GM13976 (cell line): ENCODE measurements at places on chromosomes 2 and 18.
A peak's percentile ranks its signal among the peaks of the same experiment; 100 is the strongest.

DNA sequence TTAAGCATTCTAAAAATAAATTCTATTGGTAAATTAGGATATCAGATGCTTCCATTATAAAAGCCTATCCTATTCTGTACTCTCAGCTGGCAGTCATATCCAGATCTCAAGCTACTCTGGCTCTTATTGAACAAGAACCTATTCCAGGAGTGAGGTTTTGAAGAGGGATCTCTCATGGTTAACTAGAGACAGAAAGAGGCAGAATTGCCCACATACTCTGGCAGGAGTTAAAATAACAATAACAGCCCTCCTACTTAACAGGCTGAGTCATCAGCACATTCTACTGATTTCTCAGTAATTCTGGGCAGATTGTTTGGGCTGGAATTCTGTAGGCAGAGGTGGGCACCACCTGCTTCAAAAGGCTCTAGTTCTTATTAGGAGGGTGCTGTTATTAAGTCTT lies 142.0 kb upstream of the UNC80 start:
- no peak for DNase-seq

DNA sequence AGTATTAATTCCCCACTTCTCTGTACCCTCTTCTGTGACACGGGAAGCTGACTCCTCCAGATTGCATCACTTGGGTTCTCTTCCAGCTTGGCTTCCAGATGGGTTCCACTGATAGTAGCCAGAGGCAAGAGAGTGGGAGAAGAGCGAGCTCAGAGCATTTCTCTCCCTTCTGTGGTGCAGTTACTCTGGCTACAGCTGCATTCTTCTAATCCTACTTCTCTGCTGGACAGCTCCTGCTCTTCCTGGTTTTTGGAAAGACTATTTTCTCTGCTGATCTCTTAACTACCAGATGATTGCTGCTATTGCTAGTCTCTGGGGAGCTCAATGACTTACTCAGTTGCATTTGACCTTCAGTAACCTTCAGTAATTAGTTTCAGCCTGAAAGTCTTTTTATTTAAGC lies 187.5 kb upstream of the MAP2 start:
- no peak for DNase-seq

GRCh38 chr2:212494418-212495020 lies 44.1 kb downstream of the ERBB4 start:
- no peak for DNase-seq

- peak; percentile 38 for DNase-seq
Observed at GRCh38 chr2:100919316-100919715, 82.8 kb upstream of the RPL31 start.

DNA sequence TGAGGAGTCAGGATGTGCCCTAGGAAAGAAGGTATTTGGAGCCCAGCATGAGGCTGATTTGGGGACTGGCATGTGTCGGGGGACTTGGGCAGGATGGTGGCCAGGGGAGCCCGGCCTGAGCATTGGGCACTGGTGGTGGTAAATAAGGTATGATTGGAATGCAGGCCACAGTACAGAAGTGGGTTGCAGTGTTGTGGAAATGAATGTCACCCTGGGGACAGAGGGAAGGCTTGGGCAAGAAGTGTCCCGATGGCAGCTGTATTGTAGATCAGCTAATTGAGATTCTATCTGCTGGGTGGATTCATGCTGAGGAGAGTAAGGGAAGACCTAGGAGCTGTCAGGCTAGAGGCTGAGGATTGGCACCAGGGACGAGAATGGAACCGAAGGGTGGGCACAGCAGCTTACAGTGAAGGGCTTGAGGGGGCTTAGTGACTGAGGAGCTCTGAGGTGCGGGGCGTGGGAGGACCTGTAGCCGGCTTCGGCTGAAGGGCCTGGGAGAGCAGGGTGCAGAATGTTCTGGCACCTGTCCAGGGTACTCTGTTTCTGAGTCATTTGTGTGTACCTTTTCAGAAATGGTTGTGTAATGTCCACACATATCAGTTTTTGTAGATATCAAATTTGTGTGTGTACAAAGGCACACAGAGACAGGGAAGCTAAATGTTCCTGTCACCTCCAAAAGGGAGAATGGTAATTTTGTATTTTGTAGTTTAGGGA lies 170.2 kb downstream of the PRKCE start:
- DNase-seq = no peak

GRCh38 chr18:26443853-26444252 lies 104.5 kb downstream of the KCTD1 start:
- DNase-seq = no peak

DNA sequence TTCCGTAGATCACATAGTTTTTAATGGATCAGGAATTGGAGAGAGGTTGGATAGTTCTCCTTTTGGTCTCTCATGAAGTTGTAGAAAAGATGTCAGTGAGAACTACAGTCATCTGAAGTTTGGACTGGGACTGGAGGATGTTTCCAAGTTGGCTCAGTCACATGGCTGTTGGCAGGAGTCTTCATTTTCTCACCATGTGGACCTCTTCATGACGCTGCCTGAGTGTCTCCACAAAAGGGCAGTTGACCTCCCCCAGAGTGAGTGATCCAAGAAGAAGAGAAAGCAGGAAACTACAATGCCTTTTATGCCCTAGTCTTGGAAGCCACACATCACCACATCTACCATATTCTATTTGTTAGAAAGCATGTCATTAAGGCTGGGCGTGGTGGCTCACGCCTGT lies 171.7 kb downstream of the EPHA4 start:
- no peak for DNase-seq

DNA sequence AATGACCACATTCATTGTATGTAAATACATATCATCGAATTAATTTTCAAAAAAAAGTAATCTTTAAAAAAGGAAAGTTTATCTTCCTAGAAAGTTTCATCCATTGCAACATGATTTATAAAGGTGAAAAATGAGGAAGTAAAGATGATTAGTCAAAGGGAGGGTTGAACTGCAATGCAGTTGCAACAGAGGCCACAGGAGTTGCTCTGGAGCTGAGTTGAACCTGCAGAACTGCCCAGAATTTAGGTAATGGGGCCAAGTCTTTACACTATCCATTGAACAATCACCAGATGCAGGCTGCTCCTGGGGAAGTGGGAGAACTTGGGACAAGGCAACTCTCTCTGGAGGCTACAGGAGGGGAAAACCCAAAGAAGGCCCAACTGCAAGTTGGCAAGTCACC lies 390.7 kb downstream of the METTL4 start:
- DNase-seq = no peak

- no peak for DNase-seq
Observed at GRCh38 chr2:64410671-64411070, 43.3 kb upstream of the LGALSL start.

- DNase-seq = no peak
Observed at GRCh38 chr2:5242751-5243150, 449.4 kb upstream of the SOX11 start.
